Brain microvascular endothelial cell (primary cell): ENCODE measurements at places on chromosomes 1 and 21.

GRCh38 chr1:10528066-10529014, 53.6 kb downstream of the PEX14 start:
- peak; percentile 81 for DNase-seq

GRCh38 chr21:41783476-41784180, 16.8 kb upstream of the RIPK4 start:
- peak; percentile 11 for DNase-seq

DNA sequence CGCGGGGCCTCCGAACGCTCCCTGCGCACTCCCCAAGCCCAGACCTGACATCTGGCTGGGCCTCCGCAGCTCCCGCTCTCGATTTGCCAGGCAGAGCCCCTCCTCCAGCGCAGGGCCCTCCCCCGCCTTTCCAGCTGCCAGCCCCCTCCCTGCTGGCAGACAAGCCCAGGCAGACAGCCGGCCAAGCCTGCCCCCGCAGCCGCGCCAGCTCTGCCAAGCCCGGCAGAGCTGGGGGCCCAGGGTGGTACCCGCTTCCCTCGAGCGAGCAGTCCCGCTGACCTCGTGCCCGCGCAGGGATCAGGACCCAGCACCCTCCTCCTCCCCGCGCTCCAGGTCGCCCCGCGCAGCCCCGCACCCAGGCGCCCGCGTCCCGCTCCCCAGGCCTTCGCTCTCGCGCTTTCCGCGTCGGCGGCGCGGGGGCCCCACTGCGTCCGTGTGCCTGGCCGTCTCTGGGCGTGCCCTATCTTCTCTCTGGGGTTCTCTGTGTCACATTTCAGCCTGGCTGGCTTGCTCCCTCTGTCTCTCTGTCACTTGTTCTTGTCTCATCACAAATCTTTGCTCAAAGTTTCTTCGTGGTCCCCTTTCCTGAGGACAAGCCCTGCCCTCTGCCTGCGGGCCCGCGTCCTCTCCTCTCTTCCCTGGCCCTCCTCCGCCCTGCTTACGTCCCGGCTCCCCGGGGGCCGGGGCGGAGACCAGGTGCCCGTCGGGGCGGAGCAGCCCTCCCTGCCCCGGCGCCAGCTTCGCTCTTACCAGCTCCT, 580 bp downstream of the INKA2 start:
- DNase-seq, result no peak

DNA sequence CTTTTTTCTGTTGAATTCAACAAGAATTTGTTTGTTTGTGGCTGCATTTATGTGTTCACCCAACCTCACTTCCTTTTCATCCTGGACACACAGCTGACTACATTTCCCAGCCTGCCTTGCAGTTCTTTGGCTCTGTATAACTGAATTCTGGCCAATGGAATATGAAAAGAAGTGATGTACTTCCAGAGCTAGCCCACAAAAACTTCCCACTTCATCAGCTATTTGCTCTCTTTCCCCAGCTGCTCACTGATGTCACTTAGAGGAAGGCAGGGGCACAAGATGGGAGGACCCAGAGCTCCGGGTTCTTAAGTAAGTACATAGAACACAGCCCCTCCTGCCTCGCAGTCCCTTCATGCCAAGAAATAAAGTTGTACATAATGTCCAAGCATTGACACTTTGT, 235.0 kb upstream of the FGGY start:
- DNase-seq, result peak; percentile 93

GRCh38 chr1:21254335-21254951, 35.8 kb downstream of the ECE1 start:
- no peak for DNase-seq

- no peak for DNase-seq
Observed at GRCh38 chr1:43947874-43948437, 1.2 kb downstream of the IPO13 start.

DNA sequence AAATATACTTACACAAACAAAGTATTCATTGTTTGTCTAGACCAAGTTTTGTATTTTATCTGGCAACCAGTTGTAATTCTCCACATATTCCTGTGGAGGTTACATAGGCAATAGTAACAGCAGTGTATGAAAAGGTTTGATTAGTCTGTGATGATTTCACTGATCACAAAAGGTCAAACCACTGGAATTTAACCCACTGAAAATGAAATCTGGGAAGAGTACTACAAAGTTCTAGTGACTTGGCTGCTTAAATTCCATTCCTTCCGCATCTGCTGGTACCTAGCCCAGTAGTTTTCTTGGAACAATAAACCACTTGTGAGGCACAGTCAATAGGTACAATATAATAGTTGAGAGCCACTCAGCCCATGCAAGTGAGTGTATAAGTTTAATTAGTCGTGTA, 205.4 kb downstream of the NFIA start:
- peak; percentile 89 for DNase-seq

GRCh38 chr1:162976628-162977027, 92.5 kb upstream of the RGS4 start:
- no peak for DNase-seq

- peak; percentile 17 for DNase-seq
Observed at GRCh38 chr1:15584489-15585363, at the start of gene AGMAT. Gene AGMAT (minus strand): TSS chr1:15585051. CDS start chr1:15584967, 84 bp downstream.

DNA sequence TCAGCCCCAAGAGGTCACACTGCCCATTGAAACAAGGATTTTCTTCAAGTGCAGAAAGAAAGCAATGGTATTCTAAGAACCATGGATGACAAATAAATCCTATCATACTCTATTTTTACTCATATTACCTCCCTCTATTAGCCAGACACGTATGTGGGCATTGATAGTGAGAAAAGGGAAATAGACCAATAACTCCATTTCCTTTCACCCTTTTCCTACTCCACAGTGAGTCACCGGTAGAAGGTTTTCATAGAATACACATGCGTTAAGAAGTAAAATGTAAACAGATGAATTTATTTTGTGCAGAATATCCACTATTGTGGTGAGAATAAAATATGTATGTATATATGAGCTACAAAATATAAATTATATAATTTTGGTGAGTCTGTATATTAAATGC, 568.9 kb upstream of the ADGRL4 start:
- DNase-seq, result no peak

DNA sequence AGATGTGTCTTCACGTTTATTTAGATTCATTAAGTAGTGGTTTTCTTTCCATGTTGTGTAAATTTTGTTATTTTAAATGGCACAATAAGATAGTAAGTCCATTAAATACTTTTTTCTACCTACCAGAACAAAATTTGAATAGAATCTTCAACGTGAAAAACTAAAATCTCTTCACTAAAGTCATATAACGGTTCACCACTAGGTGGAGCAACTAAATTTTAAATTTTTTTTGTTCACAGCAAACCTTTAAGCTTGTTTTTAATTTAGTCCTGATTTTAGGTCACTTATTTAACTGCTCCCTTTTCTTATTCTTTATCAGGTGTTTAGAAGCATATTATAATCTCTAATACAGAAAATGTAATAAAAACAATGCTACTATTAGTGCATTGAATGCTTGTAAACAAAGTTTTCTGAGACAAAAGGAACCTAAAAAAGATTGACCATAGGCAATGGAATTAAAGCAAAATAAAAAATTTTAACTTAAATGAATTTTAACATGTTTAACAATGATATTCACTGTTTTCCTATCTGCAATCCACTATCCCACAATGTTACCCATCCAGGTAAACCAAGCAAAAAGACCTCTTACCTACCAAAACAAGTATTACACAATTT, 28.3 kb upstream of the PKN2 start:
- DNase-seq, result no peak

DNA sequence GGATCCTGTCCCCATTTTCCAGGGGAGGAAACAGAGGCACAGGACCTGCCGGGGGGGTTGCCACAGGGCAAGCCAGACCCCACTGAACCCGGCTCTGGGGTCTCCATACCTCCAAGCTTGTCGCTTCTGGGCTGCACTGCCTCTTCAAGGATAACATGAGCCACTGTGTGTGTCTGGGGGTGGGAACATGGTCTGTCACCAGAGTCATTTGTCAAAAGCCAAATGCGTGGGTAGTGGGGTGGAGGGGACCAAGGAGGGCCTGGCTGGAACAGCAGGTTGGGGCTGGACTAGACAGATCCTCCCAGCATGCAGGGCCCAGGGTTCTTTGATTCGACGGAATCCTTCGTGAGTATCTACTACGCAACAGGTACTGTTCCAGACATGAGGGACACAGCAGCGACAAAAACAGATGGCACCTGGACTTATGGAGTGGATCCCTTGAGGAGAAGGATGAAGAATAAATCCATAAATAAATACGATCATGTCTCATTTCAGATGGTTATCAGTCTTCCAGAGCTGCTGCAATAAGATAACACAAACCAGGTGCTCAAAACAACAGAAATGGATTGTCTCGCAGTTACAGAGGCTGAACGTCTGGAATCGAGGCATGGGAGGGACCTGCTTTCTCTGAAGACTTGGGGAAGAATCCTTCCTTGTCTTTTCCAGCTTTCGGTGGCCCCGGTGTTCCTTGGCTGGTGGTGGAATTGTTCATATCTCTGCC, 28.7 kb downstream of the C1QB start:
- DNase-seq, result no peak

GRCh38 chr1:78223417-78224215, 177.8 kb downstream of the GIPC2 start:
- no peak for DNase-seq

DNA sequence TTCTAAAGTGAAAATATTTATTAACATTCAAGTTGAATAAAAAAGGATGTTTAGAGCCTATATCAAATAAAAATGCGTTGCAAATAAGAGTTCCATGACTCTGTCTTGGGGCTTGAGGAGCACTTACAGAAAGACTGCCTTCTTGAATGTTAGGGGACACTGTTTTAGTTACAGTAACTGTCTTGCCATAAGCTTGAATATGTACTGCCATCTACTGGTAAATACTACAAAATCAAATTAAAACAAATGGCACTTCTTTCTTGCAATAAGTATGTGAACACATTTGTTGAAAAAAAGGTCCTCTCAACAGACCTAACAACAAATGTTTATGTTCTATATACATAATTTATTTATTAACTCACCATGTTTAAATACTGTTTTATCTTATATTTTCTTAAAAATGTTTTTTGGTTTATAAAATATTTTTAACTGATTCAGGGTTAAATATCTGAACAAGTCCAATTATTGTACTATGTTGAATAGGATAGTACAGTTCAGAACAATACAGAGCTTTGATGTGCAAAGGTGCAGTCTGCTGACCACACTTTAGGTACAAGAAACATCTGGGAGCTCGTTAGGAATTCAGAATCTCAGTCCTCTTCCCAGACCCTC, 199.5 kb downstream of the LRRIQ3 start:
- DNase-seq, result no peak

DNA sequence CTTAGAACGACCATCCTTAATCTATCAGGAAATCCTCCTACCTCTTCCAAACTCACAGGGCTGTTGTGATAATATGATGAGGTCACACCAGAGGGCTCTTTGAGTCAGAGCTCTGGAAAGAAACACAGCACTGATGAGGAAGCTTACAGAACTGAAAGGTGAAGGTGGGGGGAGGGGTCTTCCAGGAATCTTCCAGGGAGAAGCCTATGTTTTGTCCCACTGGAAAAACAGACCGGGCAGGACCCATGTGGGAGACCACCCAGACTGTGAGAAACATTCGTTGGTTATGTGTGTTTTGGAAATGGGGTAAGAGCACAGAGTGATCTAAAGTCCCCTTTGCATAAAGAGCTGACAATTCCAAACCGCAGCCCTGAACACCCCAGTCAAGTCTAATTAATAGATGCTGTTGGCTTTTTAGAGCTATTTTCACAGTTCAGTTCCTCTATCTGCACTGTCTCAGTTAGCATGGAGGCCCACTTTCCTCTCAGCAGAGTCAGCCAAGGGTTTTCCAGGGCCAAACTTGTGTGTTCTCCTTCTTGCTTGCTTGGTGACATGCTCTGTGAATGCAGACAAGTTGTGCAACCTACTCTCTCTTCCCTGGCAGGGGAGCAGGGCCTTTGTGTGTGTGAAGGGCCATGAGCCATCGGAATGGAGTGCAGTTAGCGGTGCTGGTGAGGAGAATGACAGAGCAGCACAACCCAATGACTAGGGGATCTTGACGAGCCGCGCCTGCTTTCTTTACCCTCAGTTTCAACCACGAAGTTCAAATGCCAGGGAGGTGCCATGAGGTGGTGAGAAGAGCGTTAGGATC, 12.3 kb downstream of the PHLDA3 start:
- DNase-seq, result peak; percentile 94

DNA sequence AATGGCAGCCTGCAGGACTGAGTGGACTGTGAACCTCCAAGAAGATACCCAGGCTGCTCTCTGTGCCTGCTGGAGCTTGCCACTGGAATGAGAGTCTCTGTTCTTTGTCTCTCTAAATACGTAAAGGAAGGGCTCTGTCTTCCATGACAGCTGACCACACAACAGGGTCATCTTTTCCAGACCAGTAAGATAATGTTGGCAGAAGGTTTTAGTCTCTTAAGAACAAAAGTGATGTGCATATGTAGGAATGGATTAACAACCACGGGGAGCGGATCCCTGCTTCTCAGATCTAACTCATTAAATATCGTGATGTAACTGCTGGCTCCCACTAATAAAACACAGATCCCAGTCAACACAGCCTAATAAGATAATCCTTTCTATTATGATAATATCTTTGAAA, 67.5 kb downstream of the MAP10 start:
- DNase-seq, result no peak

GRCh38 chr1:239011382-239011781, 375.0 kb upstream of the CHRM3 start:
- no peak for DNase-seq

GRCh38 chr21:36422279-36423098, 37.3 kb downstream of the CHAF1B start:
- peak; percentile 67 for DNase-seq

DNA sequence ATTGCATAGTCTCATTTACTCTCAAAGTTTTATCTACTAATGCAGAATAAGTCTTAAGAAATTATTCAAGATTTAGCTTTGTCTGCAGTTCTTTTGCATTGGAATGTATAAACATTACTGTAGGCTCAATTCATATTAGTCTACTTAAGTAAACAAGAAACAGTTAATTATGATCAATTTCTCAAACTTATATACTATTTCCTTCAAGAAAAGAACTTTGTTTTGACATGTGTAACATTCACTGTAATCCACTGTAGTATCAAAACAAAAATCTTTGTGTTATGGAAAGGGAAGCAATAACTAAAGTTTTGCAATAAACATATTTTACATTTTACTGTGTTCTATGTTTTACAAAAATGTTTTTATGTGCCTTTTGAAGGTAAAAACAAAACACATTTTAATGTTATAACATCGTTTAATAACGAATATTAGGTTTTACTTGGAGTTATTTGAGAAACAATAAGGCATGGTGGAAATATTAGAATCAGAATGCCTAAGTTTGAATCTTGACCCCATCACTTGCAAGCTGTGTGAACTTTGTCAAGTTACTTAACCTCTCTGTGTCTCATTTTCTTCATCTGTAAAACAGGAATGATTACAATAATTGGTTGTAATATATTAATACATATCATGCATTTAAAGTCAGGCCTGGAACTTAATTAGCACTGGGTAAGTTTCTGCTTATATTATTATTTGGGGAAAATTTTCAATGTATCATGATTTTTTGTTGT, 77.0 kb upstream of the DPH5 start:
- no peak for DNase-seq
